ENCODE measurements at places on chromosomes 2 and 18.

- DNase-seq, result no peak
Observed at GRCh38 chr2:237330541-237330940, 83.4 kb downstream of the COL6A3 start.

- no peak for DNase-seq
Observed at GRCh38 chr2:1731963-1732768, 12.1 kb downstream of the PXDN start.

DNA sequence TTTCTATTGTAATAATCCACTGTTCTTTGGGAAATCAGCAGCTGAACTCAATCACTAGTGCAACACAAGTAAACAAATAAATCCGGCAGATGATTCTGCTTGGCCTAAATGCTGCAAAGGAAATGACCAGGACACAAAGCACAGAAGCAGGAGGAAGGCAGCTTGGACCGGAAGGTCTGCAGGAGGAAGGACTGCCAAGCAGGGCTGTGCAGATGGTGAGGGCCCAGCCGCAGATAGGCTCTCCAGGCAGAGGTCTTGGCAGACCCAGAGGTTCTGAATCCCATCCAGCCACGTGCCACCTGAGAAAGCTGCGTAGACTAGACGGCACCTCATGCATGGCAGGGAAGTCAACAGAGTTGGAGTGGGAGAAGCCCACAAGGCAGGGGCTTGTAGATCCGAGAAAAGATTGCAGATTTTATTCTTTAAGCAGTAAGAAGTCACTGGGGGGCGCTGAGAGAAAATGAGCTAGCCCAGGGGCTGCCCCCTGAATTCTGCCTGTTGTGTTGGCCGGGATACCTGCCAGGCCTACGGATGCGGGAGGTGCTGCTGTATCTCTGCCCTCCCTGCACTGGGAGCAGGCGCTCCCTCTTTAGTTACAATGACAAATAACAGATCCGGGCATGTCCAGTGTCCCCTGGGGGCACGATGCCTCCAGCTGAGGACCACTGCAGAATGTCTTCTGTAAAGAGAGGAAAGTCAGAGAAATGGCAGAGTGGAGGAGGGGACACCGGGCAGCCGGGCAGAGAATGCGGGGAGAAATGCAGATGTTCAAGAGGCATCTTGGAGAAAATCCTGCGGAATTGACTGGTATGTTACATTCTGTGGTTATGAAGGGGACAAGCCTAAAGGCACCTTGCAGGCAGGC is 153.5 kb downstream of the PXDN start:
- DNase-seq, result no peak

GRCh38 chr18:10965119-10965518 is 184.2 kb downstream of the PIEZO2 start:
- no peak for DNase-seq

- DNase-seq, result no peak
Observed at GRCh38 chr2:151733771-151734672, at the start of gene NEB. NEB (minus strand) TSS chr2:151734476; CDS start chr2:151733156, 1,320 bp downstream.

DNA sequence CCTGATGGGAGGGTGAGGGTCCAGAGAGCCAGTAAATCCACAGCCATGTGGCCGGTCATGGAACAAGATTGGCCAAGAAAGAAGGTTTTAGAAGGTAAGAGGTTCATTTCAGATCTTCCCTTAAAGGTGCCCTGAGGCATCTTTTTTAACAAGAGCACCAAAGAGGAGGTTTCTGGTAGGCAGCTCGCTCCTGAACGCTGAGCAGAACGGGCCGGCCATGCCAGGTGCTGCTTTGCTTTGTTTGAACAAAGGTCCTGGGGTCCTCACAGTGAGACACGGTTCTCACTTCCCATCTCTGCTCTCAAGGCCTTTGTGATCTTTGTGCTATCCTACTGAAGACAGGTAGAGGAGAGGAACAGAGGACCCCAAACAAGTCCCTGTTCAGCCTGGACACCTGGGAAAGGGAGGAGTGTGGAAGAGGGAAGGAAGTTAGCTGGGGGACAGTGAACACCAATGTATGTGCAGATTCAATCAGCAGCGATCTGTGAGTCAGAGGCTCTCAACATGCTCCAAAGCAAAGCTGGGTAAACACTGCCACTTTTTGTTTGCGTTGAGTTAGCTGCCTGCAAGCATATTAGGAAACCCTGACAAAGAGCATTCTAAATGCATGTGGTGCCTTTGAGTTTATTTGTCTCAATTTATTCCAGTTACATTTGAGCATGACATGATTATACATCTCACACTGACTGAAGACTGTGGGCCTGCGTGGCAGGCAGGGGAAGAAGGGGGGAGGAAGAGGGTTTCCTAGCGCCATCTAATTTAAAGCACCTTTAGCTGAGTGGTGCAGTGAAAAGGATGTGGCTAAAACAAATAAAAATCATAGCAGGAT is 102.4 kb downstream of the ASB1 start:
- DNase-seq, result no peak
